Activated T-helper 9 cell treated with anti-CD3 and anti-CD28 coated beads, Interleukin-2, amount 50 U/mL, for 16 hours (primary cell): ENCODE measurements at places on chromosomes 2 and 18.
A peak's percentile ranks its signal among the peaks of the same experiment; 100 is the strongest.

GRCh38 chr2:118320658-118321057, 232.4 kb downstream of the INSIG2 start:
- no peak for DNase-seq

DNA sequence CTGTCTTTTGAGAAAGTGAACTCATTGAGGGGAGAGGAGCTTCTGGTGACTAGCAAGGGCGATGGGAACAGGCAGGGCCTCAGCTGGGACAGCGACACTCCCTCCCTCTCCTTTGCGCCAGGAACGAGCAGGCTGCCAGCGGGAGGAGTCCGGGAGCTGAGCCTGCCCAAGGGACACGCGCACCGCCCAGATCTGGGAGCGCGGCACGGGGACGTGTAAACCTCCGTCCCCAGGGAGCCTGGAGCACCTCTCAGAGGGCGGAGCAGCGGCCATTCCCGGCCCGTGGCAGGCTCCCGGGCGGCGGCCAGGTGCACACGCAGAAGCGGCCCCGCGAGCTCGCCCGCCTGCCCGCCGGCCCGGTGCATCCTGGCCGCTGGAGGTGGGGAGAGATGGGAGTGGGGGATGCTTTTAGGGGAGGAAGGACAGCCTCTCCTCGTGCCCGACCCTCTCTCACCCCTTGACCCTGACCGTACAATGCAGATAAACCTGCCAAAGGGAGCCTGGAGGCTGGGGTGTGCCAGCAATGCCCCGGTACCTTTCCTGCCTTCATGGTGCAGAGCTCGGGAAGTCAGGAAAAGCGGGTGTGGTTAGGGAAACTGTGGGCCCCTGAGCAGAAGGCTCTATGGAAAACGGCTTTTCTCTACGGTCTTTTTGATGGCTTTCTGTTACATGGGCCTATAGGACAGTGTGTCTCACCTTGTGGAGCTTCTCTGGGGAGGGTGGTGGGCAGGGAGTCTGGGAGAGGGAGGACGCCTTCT, 2.2 kb downstream of the AQP4 start:
- DNase-seq = no peak

DNA sequence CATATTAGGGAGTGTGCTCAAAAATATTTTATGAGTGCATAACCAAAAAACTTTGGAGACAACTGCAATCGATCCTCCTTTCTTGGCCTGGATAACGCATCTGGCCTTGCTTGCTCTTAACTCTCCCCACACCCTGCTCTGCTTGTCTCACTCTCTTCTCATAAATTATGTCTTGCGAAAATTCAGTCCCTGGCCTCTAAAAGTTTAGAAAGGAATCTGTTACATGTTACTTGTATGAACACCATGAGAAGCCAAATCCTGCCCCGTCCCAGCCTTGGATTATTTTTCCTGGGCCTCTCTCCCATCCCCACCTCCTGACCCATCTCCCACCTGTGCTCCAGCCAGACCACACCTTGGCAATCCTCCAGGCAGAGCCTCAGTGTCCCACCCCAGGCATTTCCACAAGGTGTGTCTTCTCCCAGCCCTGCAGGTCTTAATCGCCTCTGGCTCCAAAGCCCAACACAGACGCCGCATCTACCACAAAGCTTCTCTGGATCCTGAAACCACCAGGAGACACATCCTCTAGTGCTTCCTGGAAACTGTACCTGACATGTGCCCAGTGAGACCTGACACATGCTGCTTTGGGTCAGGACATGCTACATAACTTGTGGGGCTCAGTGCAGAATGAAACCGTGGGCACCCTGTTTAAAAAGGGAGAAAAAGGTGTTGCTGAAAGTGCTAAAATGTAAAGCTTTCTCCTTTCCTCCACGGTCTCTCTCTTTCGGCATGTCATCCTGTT, 99.6 kb upstream of the ST3GAL5 start:
- no peak for DNase-seq

GRCh38 chr2:156177654-156178053, 154.9 kb downstream of the NR4A2 start:
- no peak for DNase-seq

- no peak for DNase-seq
These were observed 112.1 kb downstream of the EIPR1 start for GRCh38 chr2:3265471-3265870.

GRCh38 chr2:233528182-233528581, 38.4 kb downstream of the USP40 start:
- no peak for DNase-seq

GRCh38 chr2:120546865-120547390, 188.7 kb upstream of the GLI2 start:
- DNase-seq = no peak

- DNase-seq = no peak
These were observed 40.3 kb upstream of the ZFP36L2 start for GRCh38 chr2:43266711-43267111.

GRCh38 chr18:64403784-64404503, 255.1 kb upstream of the LINC00305 start:
- DNase-seq = no peak

GRCh38 chr2:141766225-141766624, 364.6 kb downstream of the LRP1B start:
- no peak for DNase-seq

DNA sequence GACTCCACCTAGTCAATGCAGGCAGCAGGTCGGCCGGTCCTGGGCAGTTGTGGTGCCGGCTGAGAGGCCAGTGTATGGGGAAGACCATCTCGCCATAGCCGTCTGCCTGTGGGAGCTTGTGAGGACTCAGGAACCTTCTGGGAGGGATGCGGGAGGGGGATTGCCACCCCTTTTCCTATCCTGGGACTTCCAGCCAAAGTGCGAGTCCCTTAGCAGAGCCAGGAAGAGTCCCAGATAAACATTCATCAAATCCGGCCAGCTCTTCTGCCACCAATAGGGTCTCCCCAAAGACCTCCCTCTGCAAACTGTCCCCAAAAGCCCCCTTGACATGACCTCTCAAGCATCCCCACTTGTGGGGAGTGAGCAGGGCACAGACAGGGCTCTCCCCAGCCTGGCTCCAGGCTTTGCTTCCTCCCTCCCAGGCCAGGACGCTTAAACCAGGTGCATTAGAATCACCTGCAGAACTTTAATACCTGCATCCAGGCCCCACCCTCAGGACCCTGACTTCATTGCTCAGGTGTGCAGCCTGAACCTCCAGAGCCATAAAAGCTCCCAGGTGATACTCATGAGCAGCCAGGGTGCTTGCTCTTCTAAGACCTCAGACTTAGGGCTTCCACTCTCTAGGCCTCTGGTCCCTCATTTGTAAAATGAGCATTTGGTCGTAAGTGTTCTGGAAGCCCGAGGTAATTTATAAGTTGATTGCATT, 159.3 kb downstream of the CAPN13 start:
- DNase-seq = no peak

GRCh38 chr2:112818094-112818902, 18.3 kb downstream of the IL1B start:
- no peak for DNase-seq

DNA sequence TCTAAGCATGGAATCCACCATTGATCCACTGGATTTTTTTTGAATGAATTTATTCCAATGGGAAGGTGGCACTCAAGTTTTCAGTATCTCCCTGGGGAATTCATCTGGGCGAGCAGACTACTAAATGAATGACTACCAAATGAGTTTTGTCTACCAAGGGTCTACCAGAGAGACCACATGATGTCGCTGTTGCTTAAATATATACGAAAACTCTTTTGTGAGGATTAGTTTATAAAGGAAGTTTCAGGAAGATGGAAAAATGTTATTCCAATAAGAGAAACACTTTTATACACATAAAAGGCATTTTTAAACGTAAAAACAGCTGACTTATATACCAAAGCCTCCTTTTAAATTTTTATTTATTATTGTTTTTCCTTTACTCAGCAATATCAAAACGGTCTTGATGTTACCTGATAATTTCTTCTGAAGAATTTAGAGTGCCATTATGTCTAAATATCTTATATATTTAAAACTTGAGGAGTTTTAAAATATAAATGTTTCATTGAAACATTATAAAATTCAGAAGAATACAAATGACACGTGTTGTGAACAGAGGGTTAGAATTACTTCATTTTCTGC, 139.7 kb downstream of the HRH4 start:
- DNase-seq = no peak

DNA sequence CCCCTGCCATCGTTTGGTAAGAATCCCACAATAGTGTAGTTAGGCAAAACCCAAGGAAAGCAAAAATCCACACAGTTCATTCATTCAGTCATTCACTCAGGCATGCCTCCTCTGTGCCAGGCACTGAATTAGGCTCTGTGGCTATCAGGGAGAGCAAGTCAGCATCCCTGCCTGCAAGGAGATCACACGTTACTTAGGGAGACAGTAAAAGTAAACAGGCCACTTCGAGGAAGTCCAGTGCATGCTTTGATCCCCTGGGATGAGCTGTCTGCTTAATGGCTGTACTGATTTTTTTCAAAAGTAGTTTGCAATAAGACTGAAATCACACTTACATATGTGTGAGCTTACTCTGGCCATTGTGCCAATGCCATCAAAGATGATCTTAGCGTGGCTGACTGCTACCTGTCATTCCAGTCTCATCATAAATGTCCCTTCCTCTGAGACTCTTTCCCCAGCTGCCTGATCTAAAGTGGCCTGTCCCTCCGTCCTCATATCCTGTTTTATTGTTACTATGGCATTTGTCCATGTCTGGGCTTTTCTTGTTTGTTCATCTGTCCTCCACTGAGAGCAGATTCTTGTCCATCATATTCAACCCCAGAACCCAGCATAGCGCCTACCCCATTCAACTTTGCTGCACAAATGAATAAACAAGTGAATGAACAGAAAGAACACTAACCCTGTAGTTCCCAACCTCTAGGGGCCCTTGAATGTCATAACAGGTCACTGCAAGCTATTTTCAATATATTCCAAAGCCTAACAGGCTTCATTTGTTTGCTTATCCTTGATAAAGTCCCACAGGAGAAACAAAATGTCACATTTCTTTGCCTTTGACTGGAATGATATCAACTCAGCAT, 84.1 kb downstream of the GALNT14 start:
- no peak for DNase-seq

GRCh38 chr2:72973566-72974435, 56.5 kb downstream of the EMX1 start:
- DNase-seq = no peak

GRCh38 chr2:145203891-145204290, 684.0 kb upstream of the ZEB2 start:
- no peak for DNase-seq

- DNase-seq = no peak
These were observed 298.3 kb downstream of the TDRD15 start for GRCh38 chr2:21422050-21422449.

DNA sequence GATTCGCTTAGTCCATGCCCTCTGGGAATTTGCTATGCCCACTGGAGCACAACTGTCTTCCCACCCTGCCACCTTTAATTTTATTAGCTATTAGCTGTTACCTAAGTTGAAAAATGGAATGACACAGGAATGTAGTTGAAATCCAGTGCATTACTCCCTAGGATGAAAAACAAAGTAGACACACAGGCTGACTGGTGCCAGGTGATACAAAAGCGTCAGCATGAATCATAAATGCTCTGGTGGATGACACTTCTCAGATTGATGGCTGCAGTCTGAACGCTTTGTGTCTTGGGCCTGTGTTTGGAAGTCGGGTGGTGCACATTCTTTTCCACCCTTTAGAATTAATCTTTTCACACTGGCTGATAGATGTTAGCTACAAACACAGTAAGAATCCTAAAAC, 802.0 kb downstream of the DCC start:
- DNase-seq = no peak

GRCh38 chr2:58387701-58388100, 146.6 kb upstream of the FANCL start:
- DNase-seq = no peak

DNA sequence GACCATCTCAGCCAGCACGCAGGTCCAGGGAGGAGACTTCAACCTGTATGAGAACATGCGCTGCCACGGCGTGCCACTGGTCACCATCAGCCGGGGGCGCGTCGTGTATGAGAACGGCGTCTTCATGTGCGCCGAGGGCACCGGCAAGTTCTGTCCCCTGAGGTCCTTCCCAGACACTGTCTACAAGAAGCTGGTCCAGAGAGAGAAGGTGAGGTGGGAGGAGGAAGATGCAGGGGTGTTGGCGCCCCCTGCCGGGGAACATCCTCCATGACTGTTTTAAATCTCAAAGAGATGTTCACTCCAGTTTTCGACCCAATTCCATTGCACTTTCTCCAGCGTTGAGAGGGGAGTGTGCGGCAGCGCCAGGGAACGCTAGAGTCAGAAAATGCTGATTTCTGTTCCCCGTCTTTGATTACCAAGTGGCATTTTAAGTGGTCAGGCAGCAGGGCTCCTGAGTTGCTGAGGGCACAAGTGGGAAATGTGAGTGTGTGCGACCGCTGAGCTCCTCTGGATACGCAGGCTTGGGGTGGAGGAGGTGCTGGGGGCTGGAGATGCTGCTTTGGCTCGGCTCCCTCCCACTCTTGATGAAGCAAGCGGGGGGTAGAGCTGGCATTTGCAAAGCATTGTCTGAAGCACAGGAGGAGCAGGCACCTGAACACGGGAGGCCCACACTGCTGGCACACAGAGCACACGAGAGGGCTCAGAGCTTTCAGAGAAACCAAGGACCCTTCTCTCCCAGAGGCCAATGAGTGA, 27.7 kb upstream of the MAPRE3 start:
- DNase-seq = peak; percentile 36

- DNase-seq = no peak
These were observed 214.0 kb downstream of the MYO1B start for GRCh38 chr2:191459158-191459557.

- DNase-seq = peak; percentile 18
These were observed 114.1 kb upstream of the NDUFV2 start for GRCh38 chr18:8988260-8988871.

DNA sequence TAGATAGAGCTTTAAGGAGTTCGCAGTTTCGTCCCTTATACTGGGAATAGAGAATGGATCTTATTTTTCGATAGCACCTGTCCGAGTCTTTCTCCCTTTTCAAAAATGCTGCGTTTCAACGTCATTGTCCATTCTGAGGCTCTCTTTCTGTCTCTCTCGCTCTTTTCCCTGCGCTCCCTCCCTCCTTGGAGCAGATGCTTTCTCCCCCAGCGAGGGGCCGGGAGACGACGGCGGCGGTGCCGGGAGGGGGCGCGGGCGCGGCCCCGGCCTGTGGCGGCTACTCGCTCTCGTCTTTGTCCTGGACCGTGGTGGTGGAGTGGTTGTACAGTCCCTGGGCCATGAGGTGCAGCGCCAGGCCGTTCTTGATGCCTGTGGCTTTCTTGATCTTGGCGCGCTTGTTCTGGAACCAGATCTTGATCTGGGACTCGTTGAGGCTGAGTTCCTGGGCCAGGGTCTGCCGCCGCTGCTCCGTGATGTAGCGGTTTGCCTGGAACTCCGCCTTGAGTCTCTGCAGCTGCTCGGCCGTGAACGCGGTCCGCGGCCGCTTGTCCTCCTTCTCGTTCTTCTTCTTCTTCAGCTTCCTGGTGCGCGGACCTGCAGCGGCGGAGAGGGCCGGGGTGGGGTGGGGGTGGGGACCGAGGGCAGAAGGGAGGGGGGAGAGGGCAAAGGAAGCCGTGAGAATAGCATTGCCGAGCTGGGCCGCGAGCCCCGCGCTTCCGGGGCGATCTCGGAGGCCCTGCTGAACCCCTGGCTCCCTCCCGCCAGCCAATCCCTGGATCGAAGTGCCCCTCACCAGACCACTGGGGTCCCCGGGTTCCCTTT, 4.6 kb downstream of the EN1 start:
- DNase-seq = no peak
